Endothelial cell of umbilical vein (primary cell): ENCODE measurements at places on chromosomes 4 and X. TPM values are rescaled to one million over a fixed set of nuclear protein-coding genes. Genes with fewer than 3 reads are reported as not detected.

ADGRL3 gene
- total RNA-seq, result 0.05 TPM in 1 of 2 replicates, not detected in the other

PDE6B gene
- total RNA-seq, result 0.85 and 1.8 TPM in 2 replicates

TCEAL7 gene
- 8.2 and 10.5 TPM in 2 replicates for total RNA-seq

WDR44 gene
- 17.4 and 17.6 TPM in 2 replicates for total RNA-seq

TACR3 gene
- total RNA-seq, result not detected in 2 replicates
